ENCODE measurements at places on chromosomes 6 and 20.

DNA sequence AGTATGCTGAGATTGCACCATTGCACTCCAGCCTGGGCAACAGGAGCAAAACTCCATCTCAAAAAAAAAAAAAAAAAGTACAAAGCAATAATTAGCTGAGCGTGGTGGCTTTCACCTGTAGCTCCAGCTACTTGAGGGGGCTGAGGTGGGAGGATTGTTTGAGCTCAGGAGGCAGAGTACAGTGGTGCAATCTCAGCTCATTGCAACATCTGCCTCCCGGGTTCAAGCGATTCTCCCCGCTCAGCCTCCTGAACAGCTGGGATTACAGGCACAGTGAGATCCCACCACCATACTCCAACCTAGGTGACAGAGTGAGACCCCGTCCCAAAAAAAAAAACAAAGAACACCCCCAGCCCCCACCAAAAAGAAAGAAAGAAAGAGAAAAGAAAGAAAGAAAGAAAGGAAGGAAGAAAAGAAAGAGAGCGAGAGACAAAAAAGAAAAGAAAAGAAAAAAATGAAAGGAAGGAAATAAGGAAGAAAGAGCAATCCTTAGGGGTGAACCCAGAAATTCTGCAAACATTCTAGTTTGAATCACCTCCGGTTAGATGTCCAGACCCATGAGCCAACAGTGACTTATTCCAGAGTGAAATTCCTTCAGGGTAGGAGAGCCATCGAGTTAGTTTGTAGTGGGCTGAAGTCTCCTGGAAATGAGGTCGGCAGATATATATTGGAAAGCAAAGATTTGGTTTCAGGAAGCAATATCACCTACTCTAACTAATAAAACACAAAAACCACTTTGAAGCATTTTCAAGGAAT is 3.2 kb upstream of the RIPOR3 start:
- no peak for DNase-seq

DNA sequence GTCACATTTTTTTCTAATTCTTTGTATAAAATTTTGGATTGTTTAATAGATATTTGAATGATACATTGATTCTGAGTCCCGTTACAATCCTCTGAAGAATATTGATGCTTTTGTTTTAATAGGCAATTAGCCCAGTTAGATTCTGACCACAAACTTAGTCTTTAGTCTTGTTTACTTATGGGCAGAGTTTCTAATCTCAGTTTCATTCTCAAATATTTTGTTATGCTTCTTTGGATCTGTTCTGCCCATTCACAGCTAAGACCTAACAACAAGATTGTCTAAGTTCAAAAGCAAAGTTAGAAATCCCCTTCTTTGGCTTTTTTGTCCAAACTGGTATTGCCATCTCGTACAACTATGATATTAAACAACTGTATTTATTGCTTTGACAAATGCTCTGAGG is 58.0 kb downstream of the TBXT start:
- DNase-seq, result no peak

DNA sequence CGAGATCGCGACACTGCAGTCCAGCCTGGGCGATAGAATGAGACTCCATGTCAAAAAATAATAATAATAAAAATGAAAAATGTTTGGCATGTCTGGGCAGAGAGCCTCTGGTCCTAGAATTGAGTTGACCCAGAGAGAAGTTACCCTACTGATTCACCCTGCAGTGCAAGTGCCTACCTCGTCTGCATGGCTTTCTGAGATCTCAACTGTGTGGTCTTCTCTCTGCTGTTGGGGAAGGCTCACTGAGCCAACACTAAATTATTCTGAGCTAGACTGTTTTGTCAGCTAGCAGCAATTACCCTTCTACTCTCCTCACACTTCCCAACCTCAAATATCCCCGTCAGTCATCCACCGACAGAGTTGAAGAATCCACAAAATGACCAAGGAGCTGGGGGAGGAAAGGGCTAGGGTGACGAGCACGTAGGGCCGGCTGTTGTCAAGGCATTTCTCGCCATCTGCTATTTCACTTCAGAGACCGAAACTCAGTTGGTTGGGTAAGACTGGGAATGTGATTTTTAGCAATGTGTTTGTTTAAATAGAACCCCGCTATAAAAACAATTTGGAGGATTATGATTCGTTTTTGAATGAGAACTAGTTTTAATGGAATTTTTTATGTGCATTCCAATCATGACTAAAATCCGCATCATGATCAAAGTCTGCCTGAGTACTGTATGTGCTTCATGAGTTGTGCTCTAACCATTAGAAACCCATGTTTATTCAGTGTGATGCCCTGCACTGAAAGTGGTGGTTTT is 9.4 kb downstream of the MAS1 start:
- DNase-seq, result no peak

- no peak for DNase-seq
Observed at GRCh38 chr6:154426997-154427396, 70.4 kb upstream of the IPCEF1 start.

DNA sequence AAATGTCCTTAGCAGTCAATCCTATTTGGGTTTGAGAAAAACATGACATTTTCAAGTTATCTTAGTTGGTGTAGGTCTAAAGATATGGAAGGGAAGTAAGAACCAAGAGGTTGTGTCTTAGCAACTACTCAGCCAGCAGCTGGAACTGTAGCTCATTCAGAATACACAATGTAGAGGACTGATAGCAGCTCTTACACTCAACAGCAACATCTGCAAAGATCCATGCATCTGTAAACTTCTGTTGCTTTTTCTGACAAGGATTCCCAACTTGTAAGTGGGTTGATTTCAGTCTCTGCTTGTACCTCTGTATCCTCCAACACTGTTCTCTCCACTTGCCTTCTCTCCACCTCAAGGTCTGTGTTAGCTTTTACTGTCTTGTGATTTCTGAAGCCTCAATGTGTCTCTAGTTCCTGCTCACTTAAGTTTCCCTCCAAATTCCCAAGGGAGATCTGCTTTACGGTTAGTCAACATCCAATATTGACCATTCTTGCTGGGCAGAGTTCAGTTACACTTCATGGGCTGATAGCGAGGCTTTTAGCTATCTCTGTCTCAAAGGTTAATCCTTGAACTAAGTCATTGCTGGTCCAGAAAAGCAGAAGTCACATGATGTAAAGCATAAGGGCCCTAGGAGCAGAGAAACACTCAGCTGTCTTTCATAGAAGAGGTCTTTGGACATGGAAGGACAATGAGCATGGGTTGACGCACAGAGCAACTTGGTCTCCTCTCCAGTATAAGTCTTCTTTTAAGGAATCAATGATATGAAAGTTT is 71.6 kb upstream of the LGSN start:
- DNase-seq, result no peak

DNA sequence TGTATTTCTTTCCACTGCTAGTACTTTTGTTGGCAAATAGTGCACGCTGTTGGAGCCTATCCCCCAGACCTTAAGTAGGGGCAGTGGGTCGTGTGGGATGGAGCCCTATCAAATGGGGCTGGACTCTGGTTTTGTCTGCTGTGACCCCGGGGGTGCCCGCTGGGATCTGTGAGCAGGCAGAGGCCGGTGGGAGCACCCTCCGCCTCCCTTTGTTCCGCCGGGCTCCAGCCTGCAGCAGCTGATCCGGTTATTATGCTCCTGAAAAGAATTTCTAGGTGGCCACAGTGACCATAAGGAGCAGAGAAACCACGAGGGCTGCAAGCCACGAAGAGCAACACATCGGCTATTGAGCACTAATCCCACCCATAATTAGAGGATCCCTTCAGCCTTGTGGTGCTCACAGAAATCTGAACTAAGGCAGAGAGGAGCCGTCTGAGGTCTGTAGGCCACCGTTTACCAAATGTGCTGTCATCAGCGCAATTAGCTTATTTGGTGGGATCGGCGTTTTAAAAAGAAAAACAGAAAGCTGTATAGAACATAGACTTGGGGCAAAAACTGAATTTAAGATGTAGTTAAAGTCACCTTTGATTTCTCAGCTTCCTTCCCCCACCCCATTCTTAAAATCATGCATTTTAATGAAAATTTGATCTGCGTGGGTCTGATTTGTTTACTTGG is 598.3 kb upstream of the JAG1 start:
- no peak for DNase-seq
